ENCODE measurements at places on chromosomes 4 and X.

DNA sequence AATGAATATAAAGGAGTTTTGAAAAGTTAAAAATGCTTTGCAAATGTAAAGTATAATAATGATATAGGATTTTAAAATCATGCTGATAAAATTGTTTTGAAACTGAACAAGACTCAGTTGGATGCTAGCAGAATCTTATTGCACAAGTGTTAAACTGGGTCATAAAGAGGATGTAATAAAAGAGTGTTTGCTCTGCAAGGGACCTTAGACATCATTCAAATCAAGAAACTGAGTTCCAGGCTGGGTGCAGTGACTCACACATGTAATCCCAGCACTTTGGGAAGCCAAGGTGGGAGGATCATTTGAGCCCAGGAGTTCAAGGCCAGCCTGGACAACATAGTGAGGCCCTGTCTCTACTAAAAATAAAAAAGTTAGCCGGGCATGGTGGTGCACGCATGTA, 27.5 kb upstream of the DUSP21 start:
- DNase-seq: no peak

DNA sequence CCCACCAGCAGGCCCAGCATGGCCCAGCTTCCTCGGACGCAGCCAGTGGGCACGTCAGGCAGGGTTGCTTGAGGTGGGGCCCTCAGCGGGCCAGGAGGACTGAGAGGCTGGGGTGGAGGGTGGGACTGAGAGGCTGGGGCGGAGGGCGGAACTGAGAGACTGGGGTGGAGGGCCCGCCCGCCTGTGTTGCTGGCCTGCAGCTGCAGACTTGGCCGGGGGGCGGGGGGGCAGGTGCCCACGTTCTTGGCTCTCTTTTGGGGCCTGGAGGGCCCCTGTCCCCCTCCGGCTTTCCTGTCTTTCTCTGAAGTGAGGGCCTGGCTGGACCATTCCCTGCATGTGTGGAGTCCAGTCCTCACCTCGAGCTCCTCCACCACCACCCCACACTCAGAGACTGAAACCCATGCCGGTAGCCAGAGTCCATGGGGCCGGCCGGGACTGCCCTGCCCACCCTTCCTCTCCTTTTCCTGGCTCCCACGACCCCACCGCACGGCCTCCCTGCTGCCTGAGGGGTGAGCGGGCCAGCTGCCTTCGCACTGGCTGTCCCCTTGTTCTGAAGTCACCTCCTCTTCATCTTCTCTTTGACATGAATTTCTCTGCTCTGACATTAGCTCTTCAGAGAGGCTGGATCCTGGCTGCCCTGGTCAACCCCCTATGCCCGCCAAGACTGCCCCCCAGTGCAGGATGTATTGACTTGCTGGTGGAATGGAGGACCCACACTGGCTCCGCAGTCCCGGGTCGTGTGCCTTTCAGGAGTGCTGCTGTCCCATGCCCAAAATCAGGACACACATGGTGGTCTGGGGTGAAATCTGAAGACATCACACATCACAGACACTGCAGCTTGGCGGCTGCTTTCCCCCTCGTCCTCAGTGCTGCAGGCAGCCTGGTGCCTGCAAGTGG, 10.1 kb upstream of the NKX1-1 start:
- no peak for DNase-seq

GRCh38 chr4:168218645-168219044, 99.9 kb downstream of the DDX60 start:
- no peak for DNase-seq

GRCh38 chrX:101025126-101025525, 26.8 kb downstream of the TRMT2B start:
- DNase-seq: no peak

GRCh38 chrX:31420711-31421151, 348.9 kb upstream of the FTHL17 start:
- no peak for DNase-seq

GRCh38 chrX:97895751-97896150, 1012.0 kb downstream of the RPA4 start:
- DNase-seq: no peak

GRCh38 chrX:130682990-130683389, 220.0 kb downstream of the ENOX2 start:
- no peak for DNase-seq

DNA sequence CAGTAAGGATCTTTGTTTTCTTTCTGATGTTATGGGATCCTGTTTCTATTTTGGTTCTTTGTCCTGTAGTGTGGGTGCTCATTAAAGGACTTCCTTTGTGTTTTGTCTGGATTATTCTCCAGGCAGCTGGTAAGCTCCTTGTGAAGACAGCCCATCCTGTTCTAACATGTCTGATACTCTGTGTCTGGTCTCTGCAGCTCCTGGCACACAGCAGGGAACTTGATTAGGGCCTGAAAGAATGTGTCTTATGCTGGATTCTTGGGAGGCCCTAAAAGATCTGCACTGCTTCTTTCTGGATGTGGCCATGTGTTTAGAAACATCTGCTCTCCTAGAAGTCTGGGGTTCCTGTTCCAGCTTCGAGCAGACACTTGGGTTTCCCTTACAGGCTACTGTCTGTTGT, 38.1 kb upstream of the ATXN3L start:
- no peak for DNase-seq

DNA sequence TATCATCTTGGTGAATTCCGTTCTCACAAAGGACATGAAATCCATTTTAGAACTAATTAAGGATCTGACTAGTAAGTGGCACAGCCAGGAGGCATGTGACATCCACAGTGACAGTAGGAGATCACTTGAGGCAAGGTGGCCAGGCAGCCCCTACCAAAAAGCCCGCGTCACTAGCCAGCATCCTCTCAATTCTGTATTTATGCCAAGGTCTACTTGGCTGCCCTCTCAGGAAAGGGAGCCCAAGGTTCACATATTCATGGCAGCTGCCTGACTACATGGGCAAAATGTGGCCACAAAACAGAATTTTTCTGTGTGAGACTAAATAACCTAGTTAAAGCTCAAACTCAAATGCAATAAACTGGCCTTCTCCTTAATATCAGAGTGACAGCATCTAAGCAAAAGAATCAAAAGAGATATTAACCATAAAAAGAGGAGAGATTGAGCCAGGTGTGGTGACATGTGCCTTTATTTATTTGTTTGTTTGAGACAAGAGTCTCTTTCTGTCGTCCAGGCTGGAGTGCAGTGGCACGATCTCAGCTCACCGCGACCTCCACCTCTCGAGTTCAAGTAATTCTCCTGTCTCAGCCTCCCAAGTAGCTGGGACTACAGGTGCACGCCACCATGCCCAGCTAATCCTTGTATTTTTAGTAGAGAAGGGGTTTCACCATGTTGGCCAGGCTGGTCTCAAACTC, 51.5 kb downstream of the SLC9A7 start:
- no peak for DNase-seq

DNA sequence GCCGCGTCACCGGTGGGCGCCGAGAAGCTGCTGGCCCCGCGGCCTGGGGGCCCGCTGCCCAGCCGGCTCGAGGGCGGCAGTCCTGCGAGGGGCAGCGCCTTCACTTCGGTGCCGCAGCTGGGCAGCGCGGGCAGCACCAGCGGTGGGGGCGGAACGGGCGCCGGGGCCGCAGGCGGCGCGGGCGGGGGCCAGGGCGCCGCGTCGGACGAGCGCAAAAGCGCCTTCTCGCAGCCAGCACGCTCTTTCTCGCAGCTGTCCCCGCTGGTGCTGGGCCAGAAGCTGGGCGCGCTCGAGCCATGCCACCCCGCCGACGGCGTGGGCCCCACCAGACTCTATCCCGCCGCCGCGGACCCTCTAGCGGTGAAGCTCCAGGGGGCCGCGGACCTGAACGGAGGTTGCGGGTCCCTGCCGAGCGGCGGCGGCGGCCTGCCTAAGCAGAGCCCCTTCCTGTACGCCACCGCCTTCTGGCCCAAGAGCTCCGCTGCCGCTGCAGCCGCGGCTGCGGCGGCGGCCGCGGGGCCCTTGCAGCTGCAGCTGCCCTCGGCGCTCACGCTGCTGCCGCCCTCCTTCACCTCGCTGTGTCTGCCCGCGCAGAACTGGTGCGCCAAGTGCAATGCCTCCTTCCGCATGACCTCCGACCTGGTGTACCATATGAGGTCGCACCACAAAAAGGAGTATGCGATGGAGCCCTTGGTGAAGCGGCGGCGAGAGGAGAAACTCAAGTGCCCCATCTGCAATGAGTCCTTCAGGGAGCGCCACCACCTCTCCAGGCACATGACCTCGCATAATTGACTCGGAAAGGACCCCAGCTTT, 5.6 kb downstream of the PRDM8 start:
- DNase-seq: peak; percentile 27

GRCh38 chr4:59120287-59120814, 2010.2 kb upstream of the IGFBP7 start:
- no peak for DNase-seq

- DNase-seq: no peak
These were observed 98.4 kb downstream of the ZNF827 start for GRCh38 chr4:145840162-145840768.

DNA sequence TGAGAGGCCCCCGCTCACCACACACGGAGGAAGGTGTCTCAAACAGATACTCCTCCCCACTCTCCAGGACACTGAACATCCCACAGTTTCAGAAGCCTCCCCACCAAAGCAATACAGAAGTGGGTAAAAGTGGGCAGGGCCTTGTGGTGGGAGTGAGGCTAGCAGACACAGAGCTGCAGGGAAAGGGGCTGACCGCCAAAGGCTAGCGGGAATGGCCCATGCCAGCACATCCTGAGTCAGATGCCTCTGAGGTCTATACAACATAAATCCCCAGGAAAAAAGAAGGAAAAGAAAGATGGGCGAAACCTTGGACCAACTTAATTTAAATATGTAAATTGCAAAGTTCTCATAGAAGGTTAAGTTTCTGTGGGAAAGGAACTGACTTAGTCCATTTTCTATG, 21.9 kb upstream of the ARHGAP10 start:
- no peak for DNase-seq

GRCh38 chr4:41214825-41215146, 444 bp upstream of the APBB2 start:
- no peak for DNase-seq

GRCh38 chr4:53234669-53235068, 131.2 kb downstream of the SCFD2 start:
- no peak for DNase-seq

GRCh38 chr4:146186596-146186995, 11.1 kb downstream of the LSM6 start:
- DNase-seq: no peak

GRCh38 chr4:176970853-176971252, 178.1 kb upstream of the VEGFC start:
- DNase-seq: no peak

DNA sequence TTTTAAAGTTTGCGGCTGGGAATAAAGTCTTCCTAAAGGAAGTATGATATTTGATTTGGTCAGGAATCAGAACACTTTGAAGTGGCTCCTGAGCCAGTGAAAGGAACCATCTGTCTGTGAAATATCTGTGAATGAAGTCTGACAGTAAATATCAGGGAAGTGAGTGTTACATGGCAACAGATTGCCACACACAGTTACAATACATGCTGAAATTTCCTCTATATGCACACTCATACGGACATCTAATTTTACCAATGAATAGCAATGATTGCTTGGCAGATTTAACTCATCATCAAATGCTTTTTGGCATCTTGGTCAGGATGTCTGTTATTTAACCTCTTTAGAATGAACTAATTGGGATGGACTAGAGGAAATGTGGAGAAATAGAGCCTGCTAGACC, 1023.8 kb downstream of the FAT4 start:
- DNase-seq: no peak

- DNase-seq: no peak
These were observed 793 bp downstream of the GRIA3 start for GRCh38 chrX:123184866-123185276.

- DNase-seq: no peak
These were observed 47.7 kb upstream of the GATB start for GRCh38 chr4:151808542-151808941.

DNA sequence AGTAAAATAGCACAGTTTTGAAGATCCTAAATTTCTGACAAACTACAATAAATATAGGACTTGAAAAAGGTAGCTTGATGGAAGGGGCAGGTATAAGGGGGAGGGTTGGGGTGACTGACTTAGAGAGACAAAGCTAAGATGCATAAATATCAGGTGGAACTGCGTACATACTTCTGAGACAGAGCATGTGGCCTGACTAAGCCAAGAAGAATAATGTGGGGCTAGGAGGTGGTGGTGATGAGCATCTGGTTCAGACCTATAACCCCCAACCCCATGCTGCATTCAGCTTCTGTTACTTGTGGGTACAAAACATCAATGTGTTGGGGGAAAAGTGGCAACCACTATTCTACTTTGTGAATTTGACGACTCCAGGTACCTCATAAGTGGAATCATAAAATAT, 19.8 kb downstream of the USP9X start:
- no peak for DNase-seq

- peak; percentile 55 for DNase-seq
These were observed 29.2 kb upstream of the MXD4 start for GRCh38 chr4:2290974-2291704.

DNA sequence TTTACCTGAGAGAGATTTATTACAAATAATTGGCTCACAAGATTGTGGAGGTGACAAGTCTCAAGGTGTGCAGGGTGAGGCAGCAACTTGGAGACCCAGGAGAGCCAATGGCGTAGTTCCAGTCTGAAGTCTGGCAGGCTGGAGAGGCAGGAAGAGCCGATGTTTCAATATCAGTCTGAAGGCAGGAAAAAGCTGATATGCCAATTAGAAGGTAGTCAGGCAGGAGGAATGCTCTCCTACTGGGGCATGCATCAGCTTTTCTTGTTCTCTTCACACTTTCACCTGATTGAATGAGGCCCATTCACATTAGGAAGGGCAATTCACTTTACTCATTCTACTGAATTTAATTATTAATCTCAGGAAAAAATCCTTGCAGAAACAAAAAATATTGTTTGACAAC, 1351.7 kb upstream of the ADGRL3 start:
- no peak for DNase-seq

- DNase-seq: no peak
These were observed 73.2 kb upstream of the ANXA10 start for GRCh38 chr4:168019019-168019651.

DNA sequence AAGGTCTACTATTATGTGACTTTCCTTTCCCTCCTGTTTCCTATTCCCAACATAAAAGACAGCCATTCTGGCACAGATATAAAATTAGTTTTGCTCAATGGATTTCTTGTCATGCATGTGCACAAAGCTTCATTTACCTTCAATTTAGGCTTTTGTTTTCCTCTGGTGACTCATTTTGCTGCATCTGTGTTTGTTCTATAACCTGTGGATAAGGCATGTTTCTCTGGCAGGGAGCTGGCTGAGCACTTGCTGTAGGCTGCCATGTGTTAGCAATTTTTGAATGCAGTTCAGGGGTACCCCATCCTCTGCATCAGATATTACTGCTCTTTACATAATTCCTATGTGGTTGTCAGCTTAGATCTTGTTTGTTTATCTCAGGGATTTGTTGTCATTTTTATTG, 202.8 kb upstream of the GRID2 start:
- DNase-seq: no peak

GRCh38 chrX:69968950-69969349, 80.8 kb downstream of the AWAT2 start:
- no peak for DNase-seq

DNA sequence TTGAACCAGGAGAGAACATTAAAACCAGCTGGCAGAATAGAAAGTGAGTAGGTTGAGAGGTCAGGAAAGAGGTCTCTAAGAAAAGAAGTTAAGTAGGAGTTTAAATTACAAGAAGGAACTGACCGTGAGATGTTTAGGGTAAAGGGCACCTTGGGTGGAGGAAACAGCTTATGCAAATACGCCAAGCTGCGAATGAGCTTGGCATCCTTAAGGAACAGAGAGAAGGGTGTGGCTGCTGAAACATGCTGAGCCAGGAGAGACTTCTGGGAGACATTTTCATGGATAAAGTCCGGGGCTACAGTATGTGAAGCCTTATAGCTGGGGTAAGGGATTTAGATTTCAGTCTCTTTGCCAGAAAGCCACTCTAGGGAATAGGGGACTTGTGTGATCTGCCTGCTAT, 249.1 kb downstream of the KCNIP4 start:
- DNase-seq: no peak
